ENCODE measurements at places on chromosomes 11 and 22.

GRCh38 chr11:61598374-61598773 lies 17.5 kb upstream of the SYT7 start:
- no peak for DNase-seq

- no peak for DNase-seq
Measured at GRCh38 chr11:33013755-33014154, 1.9 kb upstream of the DEPDC7 start.

GRCh38 chr22:32328306-32329201 lies 29.1 kb upstream of the RFPL3 start:
- no peak for DNase-seq

DNA sequence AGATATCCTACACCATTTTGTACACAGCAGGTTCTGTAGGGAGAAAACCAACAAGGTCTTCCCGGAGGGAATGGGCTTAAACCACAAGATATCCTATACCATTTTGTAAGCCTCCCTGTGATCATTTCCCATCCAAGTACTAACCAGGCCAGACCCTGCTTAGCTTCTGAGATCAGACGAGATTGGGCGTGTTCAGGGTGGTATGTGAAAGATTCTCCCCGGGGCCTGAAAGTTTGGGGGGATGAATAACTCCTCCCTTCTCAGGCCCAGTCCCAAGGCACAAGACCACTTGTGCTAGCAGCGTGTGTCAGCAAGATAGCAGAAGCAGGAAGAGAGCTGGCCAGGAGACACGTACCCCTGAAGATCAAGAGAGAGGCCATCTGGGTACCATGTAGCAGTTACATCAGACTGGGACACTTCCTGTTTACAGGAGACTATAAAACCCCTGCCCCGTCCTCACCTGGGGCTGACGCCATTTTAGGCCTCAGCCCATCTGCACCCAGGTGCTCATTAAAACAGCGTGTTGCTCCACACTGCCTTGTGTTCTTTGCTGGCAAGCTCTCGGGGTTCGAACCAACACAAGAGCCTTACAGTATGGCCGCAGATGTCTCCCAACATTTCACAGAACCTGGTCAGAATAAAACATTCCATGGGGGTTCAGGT lies 17.3 kb downstream of the MIF start:
- DNase-seq = no peak

- no peak for DNase-seq
Measured at GRCh38 chr22:33232071-33232470, 173.9 kb upstream of the SYN3 start.

- DNase-seq = peak; percentile 23
Measured at GRCh38 chr11:128157423-128158298, 429.7 kb downstream of the ETS1 start.

GRCh38 chr11:77126156-77126775 lies 1.8 kb upstream of the MYO7A start:
- no peak for DNase-seq

GRCh38 chr22:47778160-47778658 lies 1015.8 kb downstream of the TBC1D22A start:
- DNase-seq = no peak

DNA sequence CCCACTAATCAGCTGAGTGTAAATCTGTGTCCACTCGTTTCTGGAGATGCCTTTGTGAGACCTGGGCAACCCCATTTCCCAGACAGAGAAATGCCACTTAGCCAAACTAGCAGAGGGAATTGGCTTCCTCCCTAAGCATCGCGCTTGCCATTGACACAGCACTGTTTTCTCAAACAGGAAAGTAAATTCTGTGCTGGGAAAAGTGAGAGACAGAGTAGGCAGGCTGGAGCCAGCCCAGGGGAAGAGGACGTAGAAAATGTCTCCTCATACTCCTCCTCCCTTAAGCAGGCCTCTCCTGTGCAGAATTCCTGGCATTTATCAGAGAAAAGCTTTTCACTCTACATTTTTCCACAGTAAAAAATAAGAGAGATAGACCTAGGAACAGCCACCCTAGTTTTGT lies 99.1 kb upstream of the AMOTL1 start:
- DNase-seq = no peak

GRCh38 chr11:114042234-114042633 lies 17.3 kb upstream of the ZBTB16 start:
- DNase-seq = no peak

- DNase-seq = no peak
Measured at GRCh38 chr22:36144886-36145541, 15.5 kb downstream of the APOL3 start.

DNA sequence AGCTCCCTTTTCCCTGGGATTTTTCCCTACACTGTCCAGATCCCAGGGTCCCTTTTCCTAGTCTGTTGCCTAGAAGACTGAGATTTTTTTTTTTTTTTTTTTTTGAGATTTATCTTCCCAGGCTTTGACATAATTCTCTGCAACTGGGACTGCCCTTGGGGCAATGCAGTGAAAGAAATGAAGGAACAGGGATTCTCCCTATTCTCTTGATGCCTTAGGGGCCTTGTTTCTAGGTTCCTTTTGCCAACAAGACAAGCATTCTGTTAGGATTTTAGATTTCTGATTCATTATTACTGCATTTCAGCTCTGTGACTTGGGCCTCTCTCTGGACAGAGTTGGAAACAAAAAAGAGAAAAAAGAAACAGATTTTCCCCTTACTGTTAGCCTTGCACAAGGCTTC lies 47.3 kb downstream of the QSER1 start:
- DNase-seq = no peak

DNA sequence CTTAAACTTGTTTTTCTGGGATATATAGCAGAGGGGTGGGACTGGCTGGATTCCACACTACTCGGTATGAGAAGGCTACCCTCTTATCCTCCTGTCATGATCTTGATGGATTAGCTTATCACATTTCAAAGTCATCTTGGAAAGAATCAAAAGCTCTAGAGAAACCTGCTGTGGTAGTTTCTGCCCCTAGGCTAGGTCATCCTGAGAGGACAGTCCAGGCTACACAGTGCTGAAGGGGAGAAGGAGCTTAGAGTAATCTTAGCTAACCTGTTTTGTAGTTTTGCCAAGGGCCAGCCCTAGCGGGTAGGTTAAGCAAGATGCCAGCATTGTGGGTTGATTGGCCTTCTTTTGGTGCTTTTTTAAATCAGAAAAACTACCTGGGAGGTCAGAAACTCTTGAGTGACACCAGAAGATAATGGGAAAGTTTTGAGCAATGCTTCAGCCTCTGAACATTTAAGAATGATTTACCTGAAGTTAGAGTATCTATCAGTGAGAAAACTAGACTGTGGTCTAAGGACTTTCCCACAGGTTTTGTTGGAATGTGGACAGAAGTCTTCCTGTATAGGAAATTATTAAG lies 21.3 kb downstream of the PIWIL4 start:
- no peak for DNase-seq

GRCh38 chr11:68031144-68031464 lies 623 bp downstream of the NDUFS8 start:
- no peak for DNase-seq

DNA sequence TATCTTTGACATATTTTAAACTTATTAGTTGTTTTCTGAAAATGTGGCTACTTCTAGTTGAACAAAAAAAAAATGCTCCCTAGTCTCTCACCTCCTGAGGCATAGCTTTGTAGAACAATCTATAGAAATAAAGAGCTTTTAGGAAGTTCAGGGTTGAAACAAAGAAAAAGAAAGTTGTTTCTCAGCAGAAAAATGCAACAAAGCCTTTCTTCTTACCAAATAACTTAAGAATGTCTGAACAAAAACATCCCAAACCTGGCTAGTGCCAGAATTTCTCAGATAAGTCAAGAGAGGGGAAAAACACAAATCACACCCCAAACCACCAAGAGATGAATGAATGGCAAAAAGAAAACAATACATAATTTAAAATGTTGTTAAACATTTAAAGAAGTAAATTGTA lies 114.1 kb downstream of the MAML2 start:
- DNase-seq = no peak

GRCh38 chr22:49012712-49013395 lies 814.8 kb downstream of the BRD1 start:
- DNase-seq = no peak

DNA sequence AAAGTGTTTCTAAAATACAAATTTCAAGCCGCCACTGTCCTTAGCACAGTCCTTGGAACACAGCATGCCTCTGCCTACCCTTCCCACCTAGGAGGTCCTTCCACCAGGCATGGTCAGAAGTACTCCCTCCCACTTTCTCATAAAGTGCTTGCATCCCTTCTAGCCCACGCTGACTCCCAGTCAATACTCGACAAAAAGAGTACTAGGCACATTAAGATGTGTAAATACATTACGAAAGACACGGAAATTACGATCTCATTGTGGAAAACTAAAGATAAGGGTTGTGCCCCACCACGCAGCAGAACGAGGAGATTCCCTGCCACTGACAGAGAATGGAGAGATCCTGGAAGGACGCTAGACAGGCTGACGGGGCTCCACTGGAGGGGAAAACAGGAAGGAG lies 13.5 kb downstream of the CHKA start:
- DNase-seq = no peak

- DNase-seq = no peak
Measured at GRCh38 chr11:37666960-37667359, 1068.9 kb upstream of the RAG2 start.

- DNase-seq = no peak
Measured at GRCh38 chr22:22884888-22885840, 2.5 kb upstream of the IGLL5 start.

GRCh38 chr11:86069408-86070101 lies 671 bp upstream of the PICALM start:
- no peak for DNase-seq

GRCh38 chr11:117627259-117627658 lies 169.8 kb downstream of the DSCAML1 start:
- no peak for DNase-seq

- DNase-seq = no peak
Measured at GRCh38 chr11:129106788-129107187, 85.3 kb downstream of the ARHGAP32 start.

- DNase-seq = no peak
Measured at GRCh38 chr11:75757651-75758050, 10.9 kb upstream of the DGAT2 start.

GRCh38 chr11:83153764-83154163 lies 3.2 kb upstream of the PCF11 start:
- no peak for DNase-seq

DNA sequence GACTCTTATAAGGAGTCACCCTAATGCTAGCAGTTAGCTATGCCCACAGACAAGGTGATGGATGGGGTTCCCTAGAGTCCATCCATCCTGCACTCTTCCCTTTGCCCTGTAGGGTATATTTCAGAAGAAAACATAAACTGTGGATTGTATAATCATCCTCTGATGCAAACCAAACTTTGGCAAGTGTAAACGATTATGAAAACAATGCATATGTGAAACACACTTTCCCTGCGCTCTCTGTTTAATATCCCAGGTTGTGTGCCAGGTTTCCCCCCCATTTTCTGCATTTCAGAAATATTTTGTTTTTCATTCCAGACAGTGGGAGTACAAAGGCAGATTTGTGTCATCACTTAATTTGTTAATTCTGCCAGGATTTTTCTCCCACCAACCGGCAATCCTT lies 110.0 kb downstream of the LDLRAD3 start:
- DNase-seq = no peak

DNA sequence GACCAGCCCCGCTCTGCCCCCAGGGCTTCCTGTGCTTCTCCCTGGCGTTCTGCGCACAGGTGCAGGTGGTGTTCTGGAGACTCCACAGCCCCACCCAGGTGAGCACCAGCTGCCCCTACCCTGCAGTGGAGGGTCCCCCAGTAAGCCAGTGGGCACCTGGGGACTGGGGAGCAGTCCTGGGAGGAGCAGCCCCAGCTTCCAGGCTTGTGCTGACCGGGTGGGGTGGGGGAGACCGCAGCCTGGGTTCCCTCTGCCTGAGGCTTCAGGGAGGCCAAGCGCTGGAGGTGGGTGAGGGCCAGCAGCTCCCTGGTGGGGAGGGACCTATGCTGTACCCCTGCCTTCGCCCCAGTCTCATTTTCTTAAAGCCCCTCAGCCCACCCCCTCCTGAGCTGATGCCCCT lies 6.9 kb downstream of the TSPAN32 start:
- DNase-seq = no peak

DNA sequence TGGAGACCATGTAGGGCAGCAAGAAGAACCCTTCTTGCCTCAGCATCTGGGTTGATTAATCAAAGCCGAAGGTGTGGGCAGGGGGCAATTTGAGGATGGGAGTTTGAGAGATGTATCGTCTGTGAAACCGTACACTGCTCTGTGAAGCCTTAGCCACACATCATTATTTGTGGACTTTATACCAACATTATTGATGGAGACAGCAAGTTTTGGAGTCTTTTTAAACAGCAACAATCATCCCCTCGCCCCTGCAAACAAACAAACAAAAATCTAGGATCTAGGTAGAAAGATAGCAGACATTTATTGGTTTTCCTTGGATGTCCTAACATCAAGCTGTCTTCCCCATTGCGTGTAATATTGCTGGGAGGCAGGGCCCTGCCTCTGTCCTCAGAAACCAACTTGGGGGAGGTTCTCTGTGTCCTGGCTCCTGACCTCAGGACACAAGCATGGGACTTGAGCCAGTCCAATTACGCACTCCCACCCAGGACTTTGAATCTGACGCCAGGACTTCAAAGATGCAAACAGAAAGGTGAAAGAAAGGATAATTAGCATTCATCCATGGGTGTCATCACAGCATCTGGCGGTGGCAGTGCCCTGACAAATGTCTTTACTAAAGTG lies 61.6 kb upstream of the PLET1 start:
- DNase-seq = no peak

DNA sequence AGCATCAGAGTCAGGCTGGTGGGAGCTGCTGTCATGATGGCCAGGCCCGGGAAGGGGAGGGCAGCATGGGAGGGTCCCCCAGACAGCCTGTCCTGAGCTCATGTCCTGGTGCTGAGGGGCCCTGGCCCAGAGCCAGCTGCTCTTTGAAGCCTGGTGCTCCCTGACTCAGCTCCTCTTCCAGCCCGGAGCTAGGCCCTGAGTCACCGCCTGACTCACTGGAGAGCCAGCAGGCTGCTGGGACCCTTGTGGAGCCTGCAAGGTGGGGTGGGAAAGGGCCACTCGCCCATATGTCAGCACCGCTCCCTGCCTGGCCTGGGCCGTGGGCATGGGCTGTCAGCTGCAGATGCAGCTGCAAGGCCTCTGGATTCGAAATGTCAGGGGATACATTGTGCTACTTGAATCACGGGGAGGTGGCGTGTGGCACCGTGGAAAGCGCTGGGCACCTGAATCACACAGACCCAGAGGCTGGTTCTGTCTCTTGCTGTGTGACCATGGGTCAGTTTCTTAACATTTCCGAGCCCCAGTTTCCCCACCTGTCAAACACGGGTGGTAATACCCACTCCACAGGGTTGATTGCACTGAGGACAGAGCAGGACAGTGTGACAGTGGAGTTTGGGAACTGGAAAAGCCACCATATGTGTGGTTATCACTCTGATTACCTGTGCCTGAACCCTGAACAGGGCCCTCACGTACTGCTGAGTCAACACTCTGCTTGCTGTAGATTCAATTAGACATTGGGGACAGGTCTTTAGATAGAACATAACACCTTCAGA lies 4.4 kb downstream of the CACNA1I start:
- no peak for DNase-seq

DNA sequence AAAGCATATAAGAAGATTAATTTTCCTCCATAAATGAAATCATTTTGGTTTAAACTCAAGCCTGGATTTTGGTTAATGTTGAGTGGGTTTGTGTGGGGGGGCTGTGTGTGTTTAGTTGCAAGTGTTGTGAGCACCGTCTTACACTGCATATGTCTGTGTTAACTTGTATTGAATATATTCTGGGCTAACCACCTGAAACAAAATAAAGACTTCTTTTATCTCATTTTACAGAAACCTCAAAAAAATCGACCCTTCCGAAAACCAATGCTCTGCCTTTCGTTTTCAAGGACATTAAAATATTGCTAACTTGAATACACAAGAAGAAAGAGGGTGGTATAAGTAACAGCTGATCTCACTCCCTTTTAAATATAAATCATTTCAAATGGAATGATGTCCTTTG lies 192.2 kb upstream of the BLID start:
- DNase-seq = no peak
